ENCODE measurements at places on chromosomes 1 and 21.

GRCh38 chr1:229557913-229558414 lies 543 bp downstream of the ABCB10 start:
- peak; percentile 25 for DNase-seq

DNA sequence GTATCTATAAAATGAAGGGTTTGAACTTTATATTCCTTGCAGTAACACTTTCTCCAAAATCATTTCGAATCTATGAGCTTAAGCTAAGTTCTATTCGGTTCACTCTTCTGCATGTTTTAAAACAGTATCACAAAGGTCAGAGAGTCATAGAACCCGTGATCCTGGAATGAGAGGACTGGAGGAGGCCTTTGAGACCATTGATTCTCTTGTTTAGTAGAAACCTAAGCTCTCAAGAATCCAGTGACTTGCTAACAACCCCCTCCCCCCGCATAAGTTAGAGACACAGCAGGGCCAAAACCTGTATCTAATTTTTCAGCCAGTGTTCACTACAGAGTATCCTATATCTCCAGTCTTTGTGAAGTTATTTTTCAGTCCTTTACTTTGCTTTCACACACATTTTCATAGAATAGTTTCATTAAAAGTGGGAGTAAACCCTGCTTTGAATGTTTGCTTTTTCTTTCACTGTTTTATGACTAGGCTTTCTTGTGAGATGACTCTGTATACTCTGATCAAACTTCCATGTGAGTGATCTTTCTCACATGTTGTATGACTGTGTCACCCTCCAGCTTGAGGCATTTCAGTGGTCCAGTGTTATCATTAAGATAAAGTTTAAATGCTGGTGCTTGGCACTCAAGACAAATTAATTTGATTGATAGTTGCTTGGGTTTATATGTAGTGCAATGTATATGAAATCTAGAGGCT lies 275.4 kb upstream of the SGIP1 start:
- DNase-seq, result no peak

DNA sequence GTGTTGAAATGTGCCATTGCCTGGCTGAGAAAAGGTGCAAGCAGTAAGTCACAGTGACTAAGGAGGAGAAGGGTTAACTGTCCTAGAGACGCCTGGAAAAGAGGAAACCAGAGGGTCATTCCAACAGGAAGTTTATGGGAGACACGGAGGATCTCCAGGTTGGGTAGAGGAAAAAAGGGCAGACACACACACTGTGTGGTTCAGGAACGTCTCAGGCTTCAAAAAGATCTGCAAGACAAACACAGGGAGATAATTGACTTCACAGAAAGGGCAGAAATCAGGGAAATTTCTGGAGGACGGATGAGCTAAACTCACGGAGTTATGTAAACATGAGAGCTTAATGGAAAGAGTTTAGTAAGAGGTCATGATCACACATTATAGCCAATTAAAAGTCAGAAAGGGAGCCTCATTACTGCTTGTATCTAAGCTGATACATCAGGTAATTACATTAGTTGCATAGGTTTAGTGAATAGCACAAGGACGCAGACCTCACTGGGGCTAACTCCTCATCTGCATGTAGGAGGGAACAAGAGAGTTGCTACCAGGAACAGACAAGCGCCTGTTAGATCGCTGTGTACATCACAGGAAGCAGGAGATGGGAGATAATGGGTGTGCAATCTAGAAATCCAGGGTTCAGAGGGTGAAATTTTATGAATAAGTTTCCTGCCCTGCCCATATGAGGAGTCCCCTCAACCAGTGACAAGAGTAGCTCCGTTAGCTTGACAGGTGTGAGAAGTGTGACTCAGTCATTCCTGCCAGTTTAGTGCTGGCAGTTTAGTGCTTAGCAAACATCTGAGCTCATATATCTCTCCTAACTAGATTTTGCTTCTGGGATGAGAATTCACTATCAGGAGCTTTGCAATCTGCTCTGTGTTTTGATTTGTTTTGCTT lies 96.6 kb upstream of the TNR start:
- no peak for DNase-seq

GRCh38 chr1:77888781-77889642 lies 588 bp downstream of the NEXN start:
- no peak for DNase-seq

- no peak for DNase-seq
Measured at GRCh38 chr1:9230869-9231533, 3.6 kb upstream of the H6PD start.

DNA sequence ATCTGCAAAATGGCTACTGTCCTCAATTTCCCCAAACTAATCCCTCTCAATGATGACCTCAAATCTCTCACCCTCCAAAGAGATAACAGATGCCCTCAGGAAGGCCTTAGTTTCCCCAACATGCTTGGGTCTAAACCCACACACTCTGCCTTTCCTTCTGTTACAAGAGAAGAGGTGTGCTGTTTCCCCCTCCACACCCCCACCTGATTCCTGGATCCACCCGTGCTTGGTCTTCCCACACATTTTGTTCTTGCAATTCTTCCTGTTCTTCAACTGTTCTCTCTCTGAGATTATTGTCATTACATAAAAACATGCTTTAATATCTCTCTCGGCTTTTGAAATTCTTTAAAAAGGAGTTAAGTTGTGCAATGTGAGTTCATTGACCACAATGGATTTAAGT lies 5.7 kb upstream of the CBR3 start:
- DNase-seq, result no peak

DNA sequence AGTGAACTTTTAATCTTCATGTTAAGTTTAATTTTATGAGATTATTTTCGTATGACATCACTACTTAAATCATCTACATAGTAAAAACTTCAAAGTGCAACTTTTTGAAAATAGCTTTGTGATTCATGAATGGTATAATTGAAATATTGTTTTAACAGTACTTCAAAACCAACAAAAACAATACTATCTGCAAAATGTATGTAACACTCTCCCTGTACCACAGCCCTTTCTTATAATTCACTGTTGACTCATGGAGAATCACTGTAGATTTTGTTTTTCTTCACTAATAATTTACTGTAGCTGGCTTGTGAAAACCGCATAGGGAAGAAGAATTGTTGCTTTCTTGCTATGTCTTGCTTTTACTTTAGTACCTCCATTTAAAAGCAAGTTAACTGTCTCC lies 301.4 kb upstream of the ADAMTS5 start:
- DNase-seq, result no peak

DNA sequence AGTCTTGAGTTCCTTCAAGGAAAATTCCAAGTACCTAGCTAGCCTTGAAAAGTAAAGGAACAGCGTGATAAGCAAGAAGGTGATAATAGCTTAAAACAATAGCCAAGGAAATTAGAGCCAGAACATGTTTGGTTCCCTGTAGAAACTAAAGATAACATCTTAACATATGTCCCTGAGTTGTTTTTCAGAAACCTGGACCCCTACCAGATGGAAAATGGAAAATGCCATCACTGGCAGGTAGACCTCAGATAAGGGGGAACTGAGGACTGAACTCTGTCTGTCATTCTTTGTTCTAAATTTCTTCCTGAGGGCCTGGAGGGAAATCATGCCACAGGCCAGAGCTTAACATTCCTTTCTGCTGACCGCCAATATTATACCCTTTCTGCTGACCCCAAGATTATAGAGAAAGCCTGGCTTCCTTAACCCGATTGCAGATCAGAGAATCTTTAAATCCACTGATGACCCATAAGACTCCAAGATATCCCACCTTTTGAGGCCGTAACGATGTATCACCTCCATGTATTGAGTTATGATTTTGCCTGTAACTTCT lies 23.4 kb downstream of the CNIH3 start:
- DNase-seq, result no peak

- DNase-seq, result no peak
Measured at GRCh38 chr1:191729742-191730141, 428.5 kb upstream of the RGS18 start.
